HTR-8/SVneo (cell line): ENCODE measurements at places on chromosomes 5 and 9.

DNA sequence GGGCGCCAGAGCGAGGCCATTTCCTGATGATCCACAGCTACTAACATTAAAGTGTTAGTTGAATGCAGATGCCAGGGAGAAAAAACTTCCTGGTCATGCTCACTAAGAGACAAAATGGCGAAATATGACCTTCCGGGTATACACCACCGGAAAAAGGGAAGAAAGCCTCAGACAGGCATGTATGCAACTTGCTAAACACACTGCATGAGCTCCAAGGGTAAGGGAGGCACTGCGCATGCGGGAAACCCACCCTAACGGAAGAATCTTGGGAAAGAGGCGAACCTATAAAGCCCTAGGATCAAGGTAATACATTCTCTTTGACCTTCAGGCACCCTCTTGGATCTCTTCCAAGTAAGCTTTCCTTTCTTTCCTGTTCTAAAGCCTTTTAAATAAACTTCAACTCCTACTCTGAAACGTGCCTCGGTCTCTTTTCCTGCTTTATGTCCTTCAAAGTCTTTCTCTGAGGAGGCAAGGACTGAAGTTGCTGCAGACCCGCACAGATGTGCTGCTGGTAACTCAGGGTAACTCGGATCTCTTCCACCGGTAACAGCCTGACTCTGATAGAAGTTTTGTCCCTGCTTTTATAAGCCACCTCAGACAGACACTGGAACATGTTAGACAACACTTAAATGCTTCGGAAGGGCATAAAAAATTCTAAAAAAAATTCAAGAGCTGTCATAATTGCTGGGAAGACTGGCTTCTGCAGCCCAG lies 64.9 kb downstream of the DTWD2 start:
- DNase-seq, result no peak

DNA sequence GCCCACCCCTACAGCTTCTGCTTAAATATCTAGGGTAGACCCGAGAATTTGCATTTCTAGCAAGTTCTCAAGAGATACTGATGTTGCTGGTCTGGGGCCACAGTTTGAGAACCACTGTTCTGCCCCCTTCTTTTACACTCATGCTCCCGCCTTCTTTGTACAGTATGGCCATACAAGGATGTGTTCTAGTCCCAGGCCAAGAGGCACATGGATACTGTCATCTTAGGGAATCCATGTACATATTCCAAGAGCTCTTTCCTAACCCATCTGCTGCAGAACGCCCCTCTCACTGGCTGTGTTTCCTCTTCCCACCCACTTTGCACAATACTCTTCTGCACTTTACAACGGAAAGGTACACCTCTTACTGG lies 44.4 kb downstream of the FGF18 start:
- no peak for DNase-seq

DNA sequence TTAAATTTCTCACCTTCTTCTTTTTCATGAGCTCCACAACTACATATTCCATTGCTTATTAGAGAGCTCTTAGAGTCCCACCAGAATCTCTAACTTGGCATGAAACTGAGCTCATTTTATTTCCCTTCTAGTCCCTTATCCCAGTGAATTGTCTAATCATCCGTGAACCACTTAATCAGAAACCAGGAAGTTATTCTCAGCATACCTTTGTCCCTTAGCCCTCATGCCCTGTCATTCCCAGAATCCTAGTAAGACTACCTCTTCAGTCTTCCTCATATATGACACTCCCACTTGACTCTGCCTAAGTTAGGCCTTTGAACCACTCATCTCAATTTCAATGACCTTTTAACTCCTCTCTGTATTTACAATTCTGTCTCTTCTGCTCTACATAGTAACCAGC lies 93.0 kb upstream of the PAPPA start:
- DNase-seq, result no peak

GRCh38 chr5:180803181-180804128 lies 849 bp upstream of the MGAT1 start:
- no peak for DNase-seq
